ENCODE measurements at places on chromosomes 13 and 19.
A peak's percentile ranks its signal among the peaks of the same experiment; 100 is the strongest.

GRCh38 chr13:59121507-59121906 is 1042.2 kb downstream of the DIAPH3 start:
- no peak for DNase-seq

DNA sequence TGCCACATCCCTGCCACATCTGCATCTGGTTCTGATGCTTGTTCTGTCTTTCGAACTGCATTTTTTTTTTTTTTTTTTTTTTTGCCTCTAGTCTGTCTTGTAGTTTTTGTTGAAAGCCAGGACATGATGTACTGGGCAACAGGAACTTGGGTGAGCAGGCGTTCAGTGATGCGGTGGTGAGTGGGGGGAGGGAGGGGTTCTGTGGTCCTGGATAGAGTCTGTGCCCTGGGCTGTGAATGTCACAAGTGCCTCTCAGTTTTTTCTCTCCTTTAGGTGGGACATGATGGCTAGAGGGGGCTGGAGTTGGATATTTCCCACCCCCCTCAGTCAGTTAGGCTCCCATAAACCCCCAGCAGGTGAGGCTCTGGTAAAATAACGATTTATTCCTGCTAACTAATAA is 3.5 kb downstream of the CEACAM4 start:
- no peak for DNase-seq

DNA sequence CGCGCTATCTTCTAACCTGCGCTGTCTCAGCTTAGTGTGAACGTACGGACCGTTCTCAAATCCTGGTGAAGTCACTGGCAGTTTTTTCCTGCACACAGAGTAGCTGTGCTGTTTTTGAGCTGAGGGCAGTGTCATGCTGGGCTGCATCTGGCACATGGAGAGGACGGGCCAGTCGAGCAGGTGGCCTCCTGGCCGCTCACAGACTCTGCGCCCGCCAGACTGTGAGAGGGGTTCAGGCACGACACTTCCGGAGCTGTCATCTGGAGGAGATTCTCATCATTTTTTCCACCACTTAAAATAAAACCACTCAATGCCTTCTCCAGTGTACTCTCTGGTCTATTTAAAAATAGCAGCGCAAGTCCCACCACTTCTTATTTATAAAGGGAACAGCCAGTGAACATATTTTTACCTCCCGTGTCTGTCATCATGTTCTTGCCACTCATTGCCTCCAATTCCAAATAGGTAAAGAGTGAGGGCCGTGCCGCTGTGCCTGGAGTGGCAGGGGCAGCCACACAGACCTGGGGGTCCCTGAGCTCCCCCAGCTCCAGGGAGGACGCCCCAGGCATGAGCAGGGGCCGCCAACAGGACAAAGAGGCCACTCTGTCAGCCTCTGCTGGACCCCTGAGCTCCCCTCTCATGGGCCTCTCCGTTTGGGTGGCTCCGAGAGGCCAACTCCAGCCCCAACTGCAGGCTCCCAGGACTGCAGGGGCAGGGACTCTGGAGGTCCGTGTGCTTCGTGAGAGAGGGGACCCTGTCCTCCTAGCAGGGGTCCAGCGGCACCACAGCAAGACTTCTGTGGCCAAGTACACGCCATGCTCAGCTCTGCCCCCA is 36.9 kb upstream of the GRTP1 start:
- DNase-seq: no peak

DNA sequence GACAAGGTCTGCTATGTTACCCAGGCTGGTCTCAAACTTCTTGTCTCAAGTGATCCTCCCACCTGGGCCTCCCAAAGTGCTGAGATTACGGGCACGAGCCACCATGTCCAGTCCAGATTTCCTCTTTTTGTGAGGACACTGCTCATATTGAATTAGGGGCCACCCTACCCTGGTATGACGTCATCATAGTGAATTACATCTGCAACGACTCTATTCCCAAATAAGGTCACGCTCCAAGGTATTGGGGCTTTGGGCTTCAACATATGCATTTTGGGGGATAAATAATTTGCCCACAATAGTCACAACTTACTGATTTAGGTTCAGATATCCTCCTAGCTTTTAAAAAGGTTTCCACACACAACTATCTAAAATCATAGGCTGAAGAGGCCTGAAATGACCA is 9.5 kb downstream of the SLC15A1 start:
- no peak for DNase-seq

GRCh38 chr19:18450931-18451836 is 13.3 kb upstream of the ISYNA1 start:
- peak; percentile 89 for DNase-seq

- no peak for DNase-seq
These were observed 39.4 kb upstream of the DACH1 start for GRCh38 chr13:71906448-71906847.

GRCh38 chr13:37923236-37923635 is 53.7 kb upstream of the TRPC4 start:
- no peak for DNase-seq

DNA sequence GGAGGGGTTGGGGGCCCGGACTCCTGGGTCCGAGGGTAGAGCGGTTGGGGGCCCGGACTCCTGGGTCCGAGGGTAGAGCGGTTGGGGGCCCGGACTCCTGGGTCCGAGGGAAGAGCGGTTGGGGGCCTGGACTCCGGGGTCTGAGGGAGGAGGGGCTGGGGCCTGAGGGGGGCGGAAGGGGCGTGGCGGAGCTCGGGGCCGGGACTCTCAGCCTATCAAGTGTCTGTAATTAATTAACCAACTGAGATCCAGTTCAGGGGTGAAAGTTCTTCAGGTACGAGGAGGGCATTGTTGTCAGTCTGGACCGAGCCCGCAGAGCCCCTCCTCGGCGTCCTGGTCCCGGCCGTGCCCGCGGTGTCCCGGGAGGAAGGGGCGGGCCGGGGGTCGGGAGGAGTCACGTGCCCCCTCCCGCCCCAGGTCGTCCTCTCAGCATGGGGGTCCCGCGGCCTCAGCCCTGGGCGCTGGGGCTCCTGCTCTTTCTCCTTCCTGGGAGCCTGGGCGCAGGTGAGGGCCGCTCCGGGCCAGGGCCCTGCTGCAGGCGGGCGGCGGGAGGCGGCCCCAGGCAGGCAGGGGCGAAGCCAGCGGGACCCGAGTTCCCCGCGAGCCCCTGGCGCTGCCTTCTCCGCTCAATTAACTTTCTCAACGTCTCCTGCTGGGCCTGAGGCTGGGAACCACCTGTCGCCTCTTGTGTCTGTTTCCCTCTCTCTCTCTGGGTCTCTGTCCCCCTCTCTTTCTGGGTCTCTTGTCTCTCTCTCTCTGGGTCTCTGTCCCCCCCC is 697 bp downstream of the FCGRT start:
- no peak for DNase-seq

DNA sequence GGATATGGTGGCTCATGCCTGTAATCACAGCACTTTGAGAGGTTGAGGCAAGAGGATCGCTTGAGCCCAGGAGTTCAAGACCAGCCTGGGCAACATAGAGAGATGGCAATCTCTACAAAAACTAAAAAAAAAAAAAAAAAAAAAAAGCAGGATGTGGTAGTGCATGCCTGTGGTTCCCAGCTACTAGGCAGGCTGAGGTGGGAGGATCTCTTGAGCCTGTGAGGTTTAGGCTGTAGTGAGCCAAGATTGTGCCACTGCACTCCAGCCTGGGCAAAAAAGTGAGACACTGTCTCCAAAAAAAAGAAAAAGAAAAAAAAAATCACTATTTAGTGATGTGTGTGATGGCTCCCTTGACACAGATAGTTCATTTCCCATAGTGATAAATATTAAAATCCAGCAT is 365.0 kb upstream of the NBEA start:
- no peak for DNase-seq

- peak; percentile 28 for DNase-seq
These were observed 1.5 kb downstream of the N4BP2L1 start for GRCh38 chr13:32426191-32426989.

- no peak for DNase-seq
These were observed 477.0 kb downstream of the FOXO1 start for GRCh38 chr13:40189426-40189825.

DNA sequence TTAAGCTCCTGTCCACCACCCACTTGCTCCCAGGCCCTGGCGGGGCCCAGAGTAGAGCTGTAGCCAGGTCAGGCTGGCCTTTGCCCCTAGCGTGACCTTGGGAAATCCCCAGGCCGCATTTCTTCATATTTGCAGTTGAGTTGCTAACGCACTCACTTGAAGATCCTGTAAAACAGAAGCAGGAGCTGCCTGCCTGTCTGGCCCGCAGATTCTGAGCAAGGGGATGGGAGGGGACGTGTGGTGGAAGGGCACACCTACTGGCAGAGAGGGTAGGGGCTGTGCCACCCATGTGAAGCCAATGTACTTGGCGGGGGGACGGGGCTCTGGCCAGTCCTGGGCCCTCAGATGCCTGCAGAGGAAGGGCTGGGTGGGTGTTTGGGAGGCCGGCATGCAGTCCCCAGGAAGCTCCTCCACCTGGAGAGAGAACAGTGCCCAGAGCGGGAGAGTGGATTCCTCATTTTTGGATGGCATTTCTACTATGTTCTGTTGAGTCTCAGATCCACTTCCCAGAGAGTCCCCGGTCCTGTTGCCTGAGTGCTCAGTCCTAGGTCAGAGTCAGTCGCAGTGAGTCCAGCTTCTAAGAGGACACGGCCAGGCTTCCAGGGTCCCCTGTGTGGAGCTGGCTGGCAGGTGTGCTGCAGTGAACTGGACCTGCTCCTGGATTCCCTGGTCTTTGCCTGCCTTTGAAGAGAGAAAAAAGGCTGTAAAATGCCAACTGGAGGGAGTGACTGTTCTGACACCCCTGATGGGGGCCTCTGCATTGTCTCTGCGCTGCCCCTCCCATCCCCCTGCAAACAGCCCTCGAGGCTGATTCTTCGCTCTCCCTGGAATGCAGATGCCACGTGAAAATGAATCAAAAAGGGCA is 62.9 kb downstream of the GGACT start:
- DNase-seq: no peak

DNA sequence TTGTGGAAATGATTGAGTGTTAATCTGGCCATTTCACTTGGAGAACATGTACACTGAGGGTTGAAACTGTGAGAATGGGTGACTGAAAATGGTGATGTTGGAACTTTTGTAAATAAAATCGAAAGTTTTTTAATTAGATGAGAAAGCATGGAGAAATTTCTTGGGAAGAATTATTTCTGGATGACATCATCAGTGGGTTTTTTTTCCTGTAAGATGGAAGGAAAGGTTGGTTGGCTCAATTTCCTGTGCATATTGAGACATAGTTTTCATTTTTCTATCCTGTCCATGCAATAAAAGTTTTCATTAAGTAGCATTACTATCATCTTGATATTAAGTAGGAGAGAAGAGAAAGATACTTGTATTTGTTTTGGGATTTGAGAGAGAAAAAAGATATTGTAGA is 120.6 kb upstream of the HTR2A start:
- DNase-seq: no peak

DNA sequence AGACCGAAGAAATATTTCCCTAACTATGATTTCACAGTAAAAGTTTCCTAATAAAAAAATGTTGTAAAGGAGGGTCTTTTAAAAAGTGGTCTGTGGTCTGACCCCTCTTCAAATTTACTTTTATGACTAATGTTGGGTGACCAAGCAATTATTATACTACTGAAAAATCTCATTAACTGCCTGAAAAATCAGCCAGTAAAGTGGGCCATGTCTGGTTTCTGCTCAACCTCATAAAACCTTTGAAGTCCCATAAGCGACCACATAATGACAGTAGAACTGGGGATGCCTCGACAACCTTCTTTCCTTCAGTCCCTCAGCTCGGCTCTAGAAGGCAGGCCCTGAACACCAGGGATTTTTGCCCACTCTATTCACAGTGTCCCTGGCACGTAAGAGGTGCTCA is 434.3 kb downstream of the EFNB2 start:
- no peak for DNase-seq

DNA sequence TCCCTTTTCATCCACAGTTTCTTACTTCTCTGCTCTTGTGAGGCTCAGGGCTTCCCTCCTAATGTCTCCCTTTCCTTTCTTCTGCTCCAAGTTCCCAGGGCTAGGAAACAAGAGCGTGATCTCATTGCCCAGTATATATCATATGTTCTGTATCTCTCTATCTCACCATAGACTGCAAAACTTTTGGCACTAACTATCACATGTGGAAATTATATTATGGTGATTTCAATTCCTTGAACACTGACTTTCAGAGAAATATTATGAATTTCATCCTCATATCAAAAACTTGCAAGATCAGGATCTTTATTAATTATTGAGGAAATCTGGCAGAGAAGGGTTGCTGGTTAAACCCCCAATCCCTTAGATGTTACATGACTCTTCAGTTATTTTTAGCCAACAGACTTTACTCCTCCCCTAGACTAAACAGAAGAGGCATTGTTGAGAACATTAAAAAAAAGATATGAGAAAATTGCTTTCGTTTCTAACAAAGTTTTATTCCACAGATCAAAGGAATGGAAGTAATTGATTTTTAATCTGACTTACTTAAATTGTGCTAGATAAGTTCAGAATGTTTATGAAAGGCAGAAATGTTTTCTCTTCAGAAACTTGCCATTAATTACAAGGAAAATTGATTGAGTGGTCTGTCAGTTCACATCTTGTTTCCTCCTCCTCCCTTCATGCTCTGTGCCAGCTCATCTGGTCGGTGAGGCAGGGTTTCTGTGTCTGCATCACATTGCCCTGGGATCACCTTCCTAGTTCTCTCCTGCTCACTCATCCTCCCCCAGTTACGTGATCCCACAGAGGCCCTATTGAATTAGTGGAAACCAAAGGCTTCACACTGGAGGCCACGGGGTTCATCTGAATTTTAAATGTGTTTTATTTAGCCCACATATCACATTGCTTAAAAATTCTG is 378.5 kb downstream of the LMO7 start:
- DNase-seq: no peak

Data from activated CD8-positive, alpha-beta memory T cell treated with anti-CD3 and anti-CD28 coated beads, Interleukin-2, amount 50 U/mL, for 4 hours (primary cell).